ENCODE measurements at places on chromosomes 1 and 21.

- no peak for DNase-seq
Observed at GRCh38 chr1:23286401-23286800, 57.7 kb downstream of the HNRNPR start.

DNA sequence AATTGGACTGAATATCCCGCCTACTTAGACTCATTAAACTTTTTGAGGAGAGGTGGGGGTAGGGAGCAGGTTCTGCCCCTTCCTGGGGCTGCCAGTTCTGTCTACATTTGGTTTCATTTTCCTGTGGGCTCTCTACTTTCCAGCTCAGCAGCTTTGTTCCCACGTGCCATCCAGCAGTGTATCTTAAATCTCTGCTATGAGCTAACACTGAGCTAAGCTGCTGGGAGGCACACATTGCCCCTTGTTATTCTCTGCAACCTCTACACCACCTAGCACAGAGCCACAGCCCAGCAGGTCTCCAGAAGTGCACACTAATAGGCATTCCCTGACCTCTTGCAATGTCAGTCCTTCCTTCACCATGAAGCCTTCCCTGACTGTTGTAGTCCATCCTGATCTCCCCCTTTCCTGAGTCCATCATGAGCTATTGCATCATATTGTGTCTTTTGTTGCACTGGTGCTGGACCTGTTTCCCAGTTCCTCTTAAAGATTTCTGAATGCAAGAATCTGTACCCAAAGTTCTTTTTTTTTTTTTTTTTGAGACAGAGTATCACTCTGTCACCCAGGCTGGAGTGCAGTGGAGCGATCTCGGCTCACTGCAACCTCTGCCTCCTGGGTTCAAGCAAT is 28.7 kb upstream of the NRDC start:
- DNase-seq = no peak

GRCh38 chr1:48659801-48660200 is 116.9 kb downstream of the BEND5 start:
- DNase-seq = no peak

- DNase-seq = no peak
Observed at GRCh38 chr1:37477946-37478345, 3.6 kb downstream of the ZC3H12A start.

GRCh38 chr21:33828083-33828482 is 87.5 kb downstream of the ATP5PO start:
- no peak for DNase-seq

DNA sequence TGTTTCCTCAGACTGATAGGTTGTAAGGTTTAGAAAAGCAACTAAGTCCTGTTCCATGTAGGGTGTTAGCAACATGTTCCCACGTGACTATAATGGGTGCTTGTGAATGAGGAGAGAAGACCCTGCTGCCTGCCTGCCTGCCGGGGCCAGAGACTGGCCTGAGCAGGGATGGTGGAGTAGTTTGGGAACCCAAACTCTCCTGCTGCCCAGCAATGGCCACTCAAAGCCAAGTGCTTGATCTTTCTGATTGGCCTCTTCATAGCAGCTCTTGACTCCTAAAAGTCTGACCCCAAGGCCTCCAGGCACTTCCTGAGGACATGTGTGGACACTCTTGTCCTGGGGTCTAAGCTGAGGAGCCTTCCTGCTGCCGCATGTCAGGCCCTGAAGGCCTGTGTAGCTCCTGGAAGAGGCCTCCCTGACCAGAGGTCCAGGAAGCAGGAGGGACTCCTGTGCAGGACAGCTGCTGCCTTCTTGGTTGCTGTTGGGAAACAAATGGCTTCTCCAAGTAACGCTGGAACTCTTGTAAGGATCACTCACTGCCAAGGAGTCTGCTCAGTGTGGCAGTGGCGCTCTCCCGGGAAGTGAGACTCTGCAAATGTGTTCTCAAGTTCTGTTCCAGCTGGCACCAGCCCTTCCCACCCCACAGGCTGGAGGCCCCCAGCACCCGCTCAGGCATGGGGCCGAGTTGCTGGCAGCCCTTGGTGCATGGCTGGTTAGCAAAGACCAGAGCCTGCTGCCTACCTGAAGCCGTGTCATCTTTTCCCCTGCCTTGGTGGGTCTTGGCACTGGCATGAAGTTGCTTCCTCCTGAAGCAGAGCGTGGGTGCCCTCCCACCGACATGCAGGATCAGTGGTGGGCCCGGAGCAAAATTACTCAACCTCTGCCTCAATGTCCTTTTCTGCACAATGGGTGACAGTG is 35.5 kb downstream of the MAN1C1 start:
- DNase-seq = no peak

Data from activated naive CD8-positive, alpha-beta T cell treated with anti-CD3 and anti-CD28 coated beads, Interleukin-2, amount 50 U/mL, for 24 hours (primary cell).